H9 (cell line): ENCODE measurements at places on chromosomes 16 and 17.

DNA sequence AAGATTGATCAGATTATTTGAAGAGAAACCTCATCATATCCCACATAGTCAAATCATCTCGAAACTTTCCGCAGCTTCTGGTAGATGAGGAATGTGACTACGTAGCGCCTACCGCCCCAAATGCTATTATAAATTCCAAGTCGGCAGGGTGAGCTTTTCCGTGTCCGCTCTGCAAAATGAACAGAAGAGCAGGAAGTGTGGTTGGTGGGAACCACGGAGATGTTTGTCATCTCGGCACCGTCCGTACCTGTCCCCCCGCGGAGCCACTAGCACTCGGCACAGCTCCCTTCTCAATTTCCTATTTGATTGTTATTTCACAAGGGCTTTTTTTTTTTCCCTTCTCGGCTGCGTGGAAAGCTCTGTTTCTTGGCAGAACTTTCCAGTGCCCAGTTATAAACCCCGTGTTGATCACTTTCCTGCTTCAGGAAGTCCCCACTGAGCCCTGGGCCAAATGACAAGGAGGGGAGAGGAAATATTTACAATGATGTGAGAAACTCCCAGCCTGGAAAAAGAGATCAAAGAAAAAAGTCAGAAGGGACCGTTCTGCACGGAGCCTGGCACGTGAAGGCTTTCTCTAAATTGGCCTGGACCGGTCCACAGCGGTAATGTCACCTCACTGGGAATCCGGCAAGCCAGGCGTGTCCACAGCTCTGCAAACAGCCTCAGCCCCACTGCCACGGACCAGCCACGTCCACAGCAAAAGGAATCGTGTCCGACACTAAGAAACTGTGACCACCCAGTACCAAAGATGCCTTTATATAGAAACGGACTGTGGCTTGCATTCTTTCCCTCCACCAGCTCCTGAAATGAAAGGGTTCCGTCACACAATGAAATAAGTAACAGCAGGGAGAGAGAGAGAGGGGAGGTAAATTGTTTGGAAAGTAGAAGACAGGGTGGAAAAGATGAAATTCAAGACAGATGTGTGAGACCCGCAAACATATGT lies 65.0 kb downstream of the MRM3 start:
- DNase-seq, result no peak

DNA sequence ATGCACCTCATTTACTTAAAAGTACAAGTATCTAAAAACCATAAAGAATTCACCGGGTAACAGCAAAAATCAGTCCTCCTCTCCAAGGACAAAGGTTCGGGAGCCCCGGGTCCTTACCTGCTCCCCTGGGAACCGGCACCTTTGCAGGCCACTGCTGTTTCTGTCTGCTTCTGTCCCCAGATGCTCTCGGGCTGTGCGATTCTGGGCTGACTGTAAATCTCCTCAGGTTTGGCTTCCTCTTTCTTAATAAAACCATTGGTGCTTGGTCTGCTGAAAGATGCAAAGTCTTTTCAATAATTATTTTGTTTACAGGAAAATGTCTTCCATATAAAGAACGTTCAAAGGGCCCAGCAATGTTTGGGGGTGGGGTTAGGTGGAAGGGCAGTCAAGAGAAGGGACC lies 63.9 kb downstream of the MARCHF10 start:
- peak; percentile 18 for DNase-seq

DNA sequence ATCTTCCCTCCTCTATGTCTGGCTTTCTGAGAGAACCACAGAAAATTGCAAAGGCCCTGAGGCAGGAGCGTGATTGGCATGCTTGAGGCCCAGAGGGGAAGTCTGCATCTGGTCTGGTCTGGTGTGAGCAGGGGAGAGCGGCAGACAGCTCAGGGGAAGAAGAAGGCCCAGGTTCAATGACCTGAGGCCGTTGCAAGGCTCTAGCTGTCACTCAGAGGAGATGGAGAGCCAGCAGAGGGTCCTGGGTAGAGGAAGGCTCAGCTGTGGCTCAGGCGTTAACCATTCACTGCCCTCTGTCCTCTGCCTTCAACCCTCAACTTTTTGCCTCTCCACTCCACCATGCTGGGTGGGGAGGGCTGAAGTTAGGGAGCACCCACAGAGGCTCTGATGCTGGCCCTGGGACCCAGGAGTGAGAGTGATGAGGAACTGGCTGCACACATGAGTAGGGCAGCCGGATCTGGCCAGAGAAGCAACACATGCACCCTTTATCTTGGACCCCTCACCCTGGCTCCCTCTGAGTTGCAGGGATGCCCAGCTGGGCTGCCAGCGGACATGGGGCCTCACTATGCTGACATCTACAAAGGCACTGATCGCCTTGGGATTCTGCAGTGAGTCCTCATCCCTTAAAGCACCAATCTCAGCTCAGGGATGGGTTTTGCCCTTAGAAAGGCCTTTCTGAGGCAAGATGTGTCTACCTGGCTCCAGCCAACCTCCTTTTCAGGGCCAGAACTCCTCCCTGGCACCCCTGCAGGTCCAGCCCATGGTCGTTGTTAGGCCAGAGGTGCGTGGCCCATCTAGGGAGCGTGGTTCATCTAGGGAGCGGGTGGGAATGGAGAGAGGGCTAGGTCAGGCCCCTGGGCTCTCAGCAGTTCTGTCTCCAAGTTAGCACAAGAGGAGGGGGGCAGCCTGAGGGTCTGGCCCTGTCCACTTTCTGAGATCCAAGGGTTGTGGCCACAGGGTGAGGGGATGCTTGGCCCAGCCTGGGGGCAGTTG lies 7.7 kb upstream of the KRTAP17-1 start:
- DNase-seq, result no peak

DNA sequence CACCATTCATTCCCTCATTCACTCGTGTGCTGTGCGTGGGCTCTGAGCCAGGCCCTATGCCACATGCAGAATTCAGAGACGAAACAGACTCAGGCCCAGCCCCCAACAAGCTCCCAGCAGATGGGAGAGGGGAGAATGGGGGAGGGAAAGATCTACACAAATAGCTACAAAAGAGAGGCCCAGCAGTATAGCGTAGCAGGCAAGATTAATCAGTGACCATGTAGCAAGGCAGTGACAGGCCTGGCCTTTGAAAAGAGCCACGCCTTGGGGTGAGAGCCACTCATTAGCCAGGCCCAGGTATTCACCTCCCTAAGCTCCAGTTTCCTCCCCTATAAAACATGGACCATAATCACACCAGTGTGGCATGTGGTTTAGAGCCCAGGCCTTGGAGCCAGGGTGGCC lies 16.4 kb upstream of the KRT19 start:
- DNase-seq, result no peak

- no peak for DNase-seq
These were observed 2.6 kb downstream of the GID4 start for GRCh38 chr17:18041776-18042175.

- no peak for DNase-seq
These were observed 117.9 kb downstream of the CPPED1 start for GRCh38 chr16:12685806-12686205.

- no peak for DNase-seq
These were observed 1.3 kb upstream of the ST6GALNAC2 start for GRCh38 chr17:76586741-76587487.

DNA sequence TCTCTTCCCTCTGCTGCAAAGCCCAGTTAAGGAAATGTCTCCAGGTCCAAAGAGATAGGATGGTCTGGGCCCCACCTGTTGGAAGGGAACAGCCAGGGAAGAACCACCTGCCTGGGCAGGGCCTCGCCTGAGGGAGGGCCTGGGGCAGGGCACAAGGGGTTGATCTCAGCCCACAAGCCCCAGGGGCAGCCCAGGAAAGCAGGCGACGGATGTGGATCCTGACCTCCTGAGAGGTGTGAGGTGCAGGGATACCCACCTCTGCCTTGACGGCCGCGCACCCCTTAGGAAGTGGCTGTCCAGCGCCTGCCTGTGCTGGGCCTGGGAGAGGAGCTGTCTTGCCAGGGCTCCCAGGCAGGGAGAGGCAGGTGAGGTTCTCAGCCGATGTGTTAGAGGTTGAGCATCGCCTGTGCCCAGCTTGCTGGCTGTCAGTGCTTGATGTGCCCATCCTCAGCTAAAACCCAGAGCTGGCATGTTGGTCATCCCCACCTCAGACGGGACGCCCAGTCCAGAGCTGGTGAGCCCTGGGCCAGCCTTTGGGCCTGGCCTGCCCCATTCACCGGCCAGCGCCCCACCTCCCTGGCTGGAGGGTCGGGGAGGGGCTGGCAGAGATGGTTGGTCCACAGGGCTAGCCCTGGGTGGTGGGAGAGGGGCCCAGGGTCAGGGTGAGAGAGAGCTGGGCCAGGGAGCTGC lies 434 bp downstream of the CEMP1 start:
- DNase-seq, result no peak

DNA sequence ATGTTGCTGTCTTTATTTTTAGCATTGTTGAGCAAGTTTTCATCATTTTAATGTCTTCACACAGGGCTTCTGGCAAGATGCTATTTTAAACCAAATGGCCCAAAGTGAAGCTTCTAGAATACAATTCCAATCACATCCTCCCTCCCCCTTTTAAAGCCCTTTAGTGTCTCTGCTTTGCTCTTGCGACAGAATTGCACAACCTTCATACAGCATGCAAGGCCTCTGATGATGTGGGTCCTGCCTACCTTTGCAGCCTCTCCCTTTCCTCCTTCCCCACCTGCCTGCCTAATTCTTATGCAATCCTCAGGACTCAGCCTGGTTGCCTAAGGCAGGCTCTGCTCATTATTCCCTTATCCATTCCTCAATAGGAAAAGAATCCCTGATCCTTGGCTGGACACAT lies 381.7 kb downstream of the SLC39A11 start:
- no peak for DNase-seq

GRCh38 chr16:81779536-81780320 lies 637 bp downstream of the PLCG2 start:
- DNase-seq, result no peak

DNA sequence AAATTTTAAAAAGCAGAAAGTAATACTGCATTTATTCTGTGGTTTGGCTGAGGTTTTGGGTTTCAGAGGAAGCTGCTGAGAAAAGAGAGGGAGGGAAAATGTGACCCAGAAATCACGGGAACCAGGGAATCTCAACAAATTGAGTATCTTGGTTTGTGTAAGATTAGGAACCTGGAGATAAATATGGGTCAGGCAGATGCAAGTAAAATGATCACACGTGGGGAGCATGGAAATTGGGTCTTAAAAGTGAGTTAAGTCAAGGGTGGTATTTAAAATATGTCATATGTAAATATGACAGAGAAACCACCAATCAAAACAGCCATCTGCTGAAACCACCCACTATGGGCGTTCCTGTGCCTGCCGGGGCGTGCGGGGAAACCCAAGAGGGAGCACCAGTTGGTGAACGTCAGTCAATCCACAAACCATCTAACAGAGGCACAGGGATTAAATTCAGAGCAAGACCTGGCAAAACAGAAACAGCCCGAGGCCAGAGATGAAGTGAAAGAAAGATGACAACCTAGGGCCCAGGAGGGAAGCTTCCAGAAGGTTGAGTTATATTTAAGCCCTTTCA lies 33.4 kb downstream of the CDH13 start:
- DNase-seq, result peak; percentile 38

GRCh38 chr16:67672739-67673662 lies 6.4 kb downstream of the C16orf86 start:
- DNase-seq, result peak; percentile 74

GRCh38 chr16:27813591-27813990 lies 249.9 kb downstream of the GSG1L start:
- no peak for DNase-seq

- DNase-seq, result no peak
These were observed 20.5 kb upstream of the KLHL11 start for GRCh38 chr17:41885733-41886132.

GRCh38 chr16:6698548-6698947 lies 634.1 kb upstream of the RBFOX1 start:
- no peak for DNase-seq

DNA sequence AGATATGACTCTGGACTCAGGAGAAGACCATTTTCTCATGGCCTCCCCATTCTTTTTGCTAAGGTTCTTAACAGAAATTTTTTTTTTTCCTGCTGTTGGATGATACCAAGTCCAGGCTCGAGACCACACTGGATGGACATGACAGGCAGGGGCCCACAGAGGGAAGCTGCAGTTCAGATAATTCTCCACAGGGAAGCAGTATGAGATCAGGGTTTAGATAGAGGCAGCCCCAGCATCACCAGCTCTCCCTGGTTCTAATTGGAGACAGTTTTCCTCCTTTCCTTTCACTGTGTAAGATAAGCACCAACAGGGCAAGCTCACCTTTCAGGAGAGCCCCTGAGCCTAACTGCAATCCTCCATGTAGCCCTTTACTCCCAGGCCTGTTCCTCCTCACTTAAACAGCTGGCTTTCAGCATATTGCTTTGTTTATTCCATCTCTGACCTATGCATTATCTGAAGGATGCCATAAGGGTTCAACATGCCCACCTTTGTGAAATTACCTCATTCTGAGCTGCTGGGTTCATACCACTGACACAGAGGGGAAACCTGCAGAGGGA lies 108.1 kb downstream of the SNX11 start:
- DNase-seq, result peak; percentile 77
